ENCODE measurements at places on chromosomes 2 and 18.

- DNase-seq = no peak
Measured at GRCh38 chr2:54480025-54480424, 23.9 kb downstream of the SPTBN1 start.

DNA sequence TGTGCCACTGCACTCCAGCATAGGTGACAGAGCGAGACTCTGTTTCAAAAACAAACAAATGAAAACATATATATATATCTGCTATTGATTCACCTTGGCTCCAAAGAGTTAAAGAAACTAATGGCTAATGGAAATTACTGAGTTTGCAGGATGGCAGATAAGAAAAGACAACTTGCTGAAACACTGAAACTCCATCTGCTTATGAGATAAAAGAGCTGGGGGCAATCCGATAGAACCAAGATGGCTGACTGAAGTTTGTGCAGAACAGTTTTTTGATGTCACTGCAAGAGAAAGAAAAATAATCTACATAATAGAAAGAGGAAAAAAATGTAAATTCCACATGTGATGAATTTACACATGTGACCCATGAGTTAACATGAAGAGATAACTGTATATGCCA lies 88.2 kb downstream of the LRATD1 start:
- DNase-seq = no peak

- DNase-seq = no peak
Measured at GRCh38 chr2:173028141-173028540, 47.5 kb upstream of the MAP3K20 start.

- DNase-seq = no peak
Measured at GRCh38 chr2:38394903-38395341, 17.8 kb upstream of the ATL2 start.

DNA sequence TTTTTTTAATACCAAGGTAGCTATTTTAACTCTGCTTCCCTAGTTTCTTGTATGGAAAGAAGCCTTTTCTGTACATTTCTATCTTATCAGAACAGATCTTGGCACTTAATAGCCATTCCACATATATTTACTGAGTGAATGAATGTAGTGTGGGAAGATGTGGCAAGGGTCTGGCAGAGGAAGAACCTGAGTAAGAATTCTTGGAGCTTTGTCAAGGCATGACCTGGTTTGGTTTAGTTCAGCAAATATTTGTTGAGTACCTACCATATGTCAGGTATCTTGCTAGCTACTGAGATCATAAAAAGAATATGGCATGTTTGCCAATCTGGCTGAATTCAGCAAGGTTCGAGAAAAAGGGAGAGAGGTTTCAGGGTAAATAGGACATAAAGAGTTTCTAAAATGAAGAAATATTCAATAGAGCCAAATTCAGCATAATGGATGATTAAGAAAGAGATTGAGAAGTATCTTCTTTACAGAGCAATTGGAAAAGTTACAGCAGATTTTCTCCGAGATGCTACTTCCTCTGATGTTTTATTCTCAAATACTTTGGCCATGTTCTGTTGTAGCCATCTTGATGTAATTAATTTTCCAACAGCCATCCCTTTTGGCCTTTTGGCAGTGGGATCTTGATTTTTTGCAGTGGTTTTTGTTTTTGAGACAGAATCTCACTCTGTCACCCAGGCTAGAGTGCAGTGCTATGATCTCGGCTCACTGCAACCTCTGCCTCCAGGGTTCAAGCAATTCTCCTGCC lies 21.7 kb upstream of the MEP1B start:
- no peak for DNase-seq

DNA sequence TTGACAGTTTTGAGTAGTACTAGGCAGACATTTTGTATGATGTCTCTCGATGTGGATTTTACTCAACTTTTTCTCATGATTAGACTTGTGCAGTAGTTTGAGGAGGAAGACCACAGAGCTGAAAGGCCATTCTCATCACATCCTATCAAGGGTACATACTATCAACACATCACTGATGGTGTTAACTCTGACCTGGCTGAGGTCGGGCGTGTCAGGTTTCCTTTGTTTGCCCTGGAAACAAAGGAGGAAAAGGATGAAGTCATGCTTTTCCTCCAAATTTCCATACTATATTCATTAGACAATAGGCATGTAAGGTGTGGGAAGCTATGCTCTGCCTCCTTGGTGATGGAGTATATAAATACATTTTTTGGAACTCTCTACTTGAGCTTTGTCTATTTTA lies 211.1 kb downstream of the DSEL start:
- no peak for DNase-seq

- no peak for DNase-seq
Measured at GRCh38 chr2:164824872-164825271, 16.8 kb downstream of the COBLL1 start.

GRCh38 chr2:33412920-33413319 lies 63.5 kb upstream of the RASGRP3 start:
- DNase-seq = no peak

GRCh38 chr2:156537141-156537540 lies 101.0 kb downstream of the GPD2 start:
- no peak for DNase-seq

GRCh38 chr2:174263997-174264396 lies 15.7 kb upstream of the OLA1 start:
- DNase-seq = no peak

- no peak for DNase-seq
Measured at GRCh38 chr2:111634050-111634794, 249.8 kb downstream of the ANAPC1 start.

DNA sequence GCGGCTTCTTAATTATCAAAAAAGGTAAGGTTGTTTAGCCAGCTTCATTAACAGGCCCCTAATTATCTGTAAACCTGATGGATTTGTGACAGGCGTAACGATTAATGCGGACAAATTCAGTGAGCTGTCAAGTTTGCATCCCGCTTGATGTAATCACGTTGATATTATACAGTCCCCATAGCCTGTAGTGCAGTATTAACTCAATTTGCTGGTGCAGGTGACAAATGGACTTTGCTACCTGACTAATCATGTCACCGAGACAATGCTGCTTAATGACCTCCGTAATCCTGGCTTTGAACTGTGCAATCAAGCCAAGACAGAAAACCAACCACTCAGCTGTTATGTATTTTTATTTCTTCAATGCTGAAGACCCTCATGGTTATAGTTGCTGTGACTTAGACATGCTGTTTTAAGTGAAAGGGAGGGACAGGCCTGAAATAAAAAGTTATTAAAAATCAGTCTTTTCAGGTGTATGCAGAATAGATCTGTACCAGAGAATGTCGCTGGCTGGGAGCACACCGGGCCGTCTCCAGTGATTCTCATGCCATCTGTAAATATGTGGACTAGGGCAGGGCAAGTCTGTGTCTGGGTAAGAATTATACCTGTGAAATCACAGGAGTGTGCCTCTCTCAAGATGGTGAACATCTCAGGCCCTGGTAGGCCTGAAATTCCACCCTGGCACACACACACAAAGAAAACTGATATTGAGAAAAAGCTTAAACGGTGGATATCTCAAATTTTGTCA lies 4.3 kb downstream of the TSHZ1 start:
- DNase-seq = no peak

- no peak for DNase-seq
Measured at GRCh38 chr2:77161009-77161408, 361.2 kb downstream of the LRRTM4 start.

DNA sequence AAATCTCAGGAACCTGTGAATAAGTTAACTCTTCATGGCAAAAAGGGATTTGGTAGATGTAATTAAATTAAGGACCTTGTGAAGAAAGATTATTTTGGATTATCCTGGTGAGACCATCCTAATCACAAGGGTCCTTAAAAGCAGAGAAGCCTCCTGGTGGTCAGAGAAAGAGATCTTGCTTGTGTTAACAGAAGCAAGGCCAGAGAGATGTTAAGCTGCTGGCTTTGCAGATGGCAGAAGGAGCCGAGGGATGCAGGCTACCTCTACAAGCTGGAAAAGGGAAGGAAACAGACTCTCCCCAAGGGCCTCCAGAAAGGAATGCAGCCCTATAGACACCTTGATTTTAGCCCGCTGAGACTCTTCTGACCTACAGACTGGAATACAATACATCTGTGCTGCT lies 197.0 kb downstream of the STK39 start:
- DNase-seq = no peak

GRCh38 chr2:159090514-159091201 lies 122.2 kb downstream of the TANC1 start:
- no peak for DNase-seq

DNA sequence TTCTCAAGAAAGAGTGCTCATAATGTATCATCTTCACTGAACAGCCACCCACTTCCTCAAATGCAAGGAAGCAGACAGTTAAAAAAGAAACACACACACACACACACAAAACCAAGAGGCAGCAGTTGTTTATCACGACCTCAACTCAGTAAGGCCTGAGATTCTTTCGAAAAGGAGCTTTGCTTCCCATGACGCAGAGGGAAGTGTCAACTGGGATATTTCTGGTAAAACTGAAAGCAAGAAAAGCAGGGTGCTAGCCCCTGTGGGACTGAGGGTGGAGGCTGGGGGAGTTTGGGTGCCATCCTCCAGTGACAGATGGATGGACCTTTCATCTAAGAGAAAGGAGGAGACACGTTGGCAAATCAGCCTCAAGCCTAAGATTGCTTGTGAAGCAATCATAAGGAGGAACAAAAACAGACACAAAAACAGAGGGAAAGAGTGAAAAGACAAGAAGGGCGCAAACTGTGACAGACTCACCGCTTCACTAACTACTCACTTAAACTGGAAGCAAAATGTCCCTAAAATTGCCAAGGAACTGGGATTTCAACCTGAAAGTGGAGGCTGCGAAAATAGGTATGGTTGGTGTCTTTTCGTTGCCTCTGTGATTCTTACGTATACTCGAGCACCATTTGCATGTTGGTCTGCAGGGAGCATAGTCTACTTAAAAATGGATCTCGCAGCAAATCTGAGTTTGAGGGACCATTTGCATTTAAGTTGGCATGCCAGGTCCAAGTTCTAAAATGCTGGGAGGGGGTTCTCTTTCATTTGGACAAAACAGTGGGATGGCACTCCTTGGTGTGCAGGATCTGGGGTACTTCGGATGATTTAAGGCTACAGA lies at the start of gene ARHGAP25:
Gene ARHGAP25 (plus strand): TSS at position 124 of the 838 bp plus-strand sequence. CDS start 389 bp downstream, at position 513.
- peak; percentile 38 for DNase-seq

DNA sequence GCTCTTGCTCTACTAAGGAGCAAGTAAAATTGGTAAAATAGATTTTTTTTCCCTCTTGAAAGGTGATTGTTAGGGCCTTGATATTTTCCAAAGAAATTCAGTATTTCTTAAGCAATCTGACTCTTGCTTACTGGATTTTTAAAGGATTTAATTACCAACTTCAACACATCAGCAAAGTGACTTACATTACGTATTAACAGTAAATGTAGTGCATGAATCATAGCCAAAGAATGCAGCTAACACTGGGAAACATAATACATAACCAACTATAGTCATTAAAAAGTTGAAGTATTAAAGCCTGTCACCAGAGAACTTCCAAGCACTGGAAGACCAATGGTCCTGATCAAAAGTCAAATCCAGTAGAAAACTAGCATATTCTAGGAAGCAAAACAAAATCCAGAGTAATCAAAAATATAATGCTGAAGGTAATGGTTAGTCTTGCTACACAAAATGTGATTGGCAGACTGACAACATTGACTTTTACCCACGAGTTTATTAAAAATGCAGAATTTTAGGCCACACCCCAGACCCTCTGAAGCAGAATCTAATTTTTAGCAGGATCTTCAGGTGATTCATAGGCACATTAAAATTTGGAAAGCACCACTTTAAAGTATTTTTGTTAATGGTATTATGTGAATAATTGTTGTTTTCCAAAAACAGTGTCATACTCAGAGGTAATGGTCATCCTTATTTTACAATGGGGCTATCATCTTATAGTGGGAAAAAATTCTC lies 31.8 kb upstream of the CAVIN2 start:
- DNase-seq = no peak

- no peak for DNase-seq
Measured at GRCh38 chr18:47593744-47594472, 336.6 kb downstream of the SMAD2 start.

- no peak for DNase-seq
Measured at GRCh38 chr18:10018289-10018688, 104.5 kb downstream of the VAPA start.

GRCh38 chr18:54003195-54003594 lies 221.3 kb downstream of the MBD2 start:
- DNase-seq = no peak

DNA sequence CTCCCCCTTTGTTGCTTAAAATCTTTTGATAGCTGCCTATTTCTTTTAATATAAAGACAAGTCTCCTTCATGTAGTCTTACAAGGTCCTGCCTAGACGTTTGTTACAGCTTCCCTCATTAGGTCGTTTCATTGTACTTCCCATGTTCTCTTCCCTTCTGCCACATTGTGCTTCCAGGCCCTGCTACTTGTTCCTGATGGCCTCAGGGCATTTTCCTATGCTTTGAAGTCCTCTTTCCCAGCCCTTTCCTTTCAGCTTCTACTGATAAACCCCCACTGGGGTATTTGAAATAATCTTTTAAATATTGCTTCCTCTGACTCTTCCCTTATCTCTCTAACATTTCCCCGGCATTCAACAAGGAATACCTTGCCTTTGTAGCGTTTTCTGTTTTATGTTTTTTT lies 67.4 kb downstream of the UBE2E3 start:
- no peak for DNase-seq

- DNase-seq = no peak
Measured at GRCh38 chr2:64311948-64312621, 141.9 kb upstream of the LGALSL start.

GRCh38 chr18:55343396-55344073 lies 244.5 kb downstream of the TCF4 start:
- no peak for DNase-seq

DNA sequence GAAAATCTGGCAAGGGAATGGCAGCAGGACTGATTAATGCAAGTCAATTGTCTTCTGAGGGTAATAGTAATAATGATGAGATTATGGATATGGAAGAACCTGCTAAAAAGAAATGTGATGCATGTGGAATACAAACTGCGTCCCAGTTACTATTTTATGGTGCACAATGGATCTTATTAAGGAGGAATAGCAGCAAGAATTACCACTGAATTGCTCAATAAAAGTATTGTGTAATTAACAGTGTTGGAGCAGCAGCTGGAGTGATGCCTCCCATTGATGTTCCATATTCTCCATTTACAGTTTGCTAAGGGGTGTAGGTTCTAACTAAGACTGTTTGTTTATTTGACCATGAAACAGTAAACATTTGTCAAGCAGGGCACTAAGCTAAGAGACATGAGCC lies 167.9 kb downstream of the HRH4 start:
- no peak for DNase-seq

- no peak for DNase-seq
Measured at GRCh38 chr2:128784626-128785306, 466.1 kb upstream of the HS6ST1 start.

GRCh38 chr2:105690566-105690965 lies 54.1 kb upstream of the NCK2 start:
- no peak for DNase-seq

- no peak for DNase-seq
Measured at GRCh38 chr18:371609-371982, 103.7 kb upstream of the THOC1 start.

GRCh38 chr2:217650229-217650628 lies 352.6 kb downstream of the TNS1 start:
- DNase-seq = no peak

- DNase-seq = no peak
Measured at GRCh38 chr2:150876251-150876950, 385.3 kb downstream of the RBM43 start.

- no peak for DNase-seq
Measured at GRCh38 chr2:54308186-54308585, 52.2 kb upstream of the TSPYL6 start.

- DNase-seq = no peak
Measured at GRCh38 chr2:226799976-226800940, 638 bp upstream of the IRS1 start.

GRCh38 chr2:97870396-97870843 lies 125.3 kb downstream of the TMEM131 start:
- DNase-seq = peak; percentile 30

GRCh38 chr2:199929262-199929661 lies 18.2 kb downstream of the C2orf69 start:
- no peak for DNase-seq

GRCh38 chr2:56068746-56069145 lies 115.0 kb upstream of the CCDC85A start:
- no peak for DNase-seq

All from activated CD8-positive, alpha-beta memory T cell treated with anti-CD3 and anti-CD28 coated beads, Interleukin-2, amount 50 U/mL, for 4 hours (primary cell).